ENCODE measurements at places on chromosomes 3 and 15. TPM values are rescaled to one million over a fixed set of nuclear protein-coding genes. Genes with fewer than 3 reads are reported as not detected.

Gene GMPPB
- 12.3 TPM for polyA plus RNA-seq

Gene POLR2M
- 52.0 TPM for polyA plus RNA-seq

Gene EPHB1
- not detected for polyA plus RNA-seq

Gene RBPMS2
- polyA plus RNA-seq, result not detected

Gene FOXP1
- polyA plus RNA-seq, result 382 TPM

Gene CRYGS
- 0.43 TPM for polyA plus RNA-seq

Gene DAZL
- not detected for polyA plus RNA-seq

Gene RLBP1
- not detected for polyA plus RNA-seq

Gene FBXW12
- not detected for polyA plus RNA-seq

Gene EFL1
- polyA plus RNA-seq, result 10.5 TPM
